ENCODE measurements at places on chromosomes 3 and 15. TPM values are rescaled to one million over a fixed set of nuclear protein-coding genes. Genes with fewer than 3 reads are reported as not detected.

The ENTPD3 gene
- not detected for total RNA-seq

The SLC51B gene
- 14.4 TPM for total RNA-seq

The PYDC2 gene
- not detected for total RNA-seq

The KBTBD13 gene
- total RNA-seq = not detected

The RBPMS2 gene
- total RNA-seq = not detected

The ARPP21 gene
- not detected for total RNA-seq

The LSAMP gene
- not detected for total RNA-seq

All from HepG2 (cell line).